SJSA1 (cell line): ENCODE measurements at places on chromosomes 1 and 21.

GRCh38 chr21:42678618-42679295 lies 25.3 kb downstream of the PDE9A start:
- no peak overlapping the region for H3K4me3 ChIP-seq
- no peak for DNase-seq
- H3K27ac ChIP-seq = no peak overlapping the region
- H3K36me3 ChIP-seq = 0 out of 2 replicates have a peak, but pooled peaks cover 4% of the 10 kb centered on the region
- no peaks in the 10 kb centered on the region for H3K27me3 ChIP-seq

DNA sequence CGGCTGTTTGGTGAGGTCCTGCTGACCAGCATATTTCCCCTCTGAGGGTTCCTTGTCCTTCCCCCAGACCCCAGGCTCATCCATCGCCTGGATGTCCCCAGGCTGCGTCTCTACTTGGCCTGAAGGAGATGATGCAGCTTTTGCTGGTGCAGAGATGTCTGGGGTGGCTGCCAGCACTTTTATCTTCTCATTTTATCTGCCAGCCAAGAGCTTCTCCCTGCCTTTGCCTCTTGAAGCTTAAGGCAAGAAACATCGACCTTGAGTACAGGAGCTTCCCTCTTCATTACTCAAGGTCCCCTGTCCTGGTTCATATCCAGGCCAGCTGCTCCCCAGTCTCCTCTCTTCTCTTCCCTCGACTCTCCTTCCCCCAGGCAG lies 9.2 kb upstream of the H6PD start:
- H3K4me3 ChIP-seq = no peak overlapping the region
- no peaks in the 10 kb centered on the region for H3K36me3 ChIP-seq
- H3K4me1 ChIP-seq = no peaks in the 10 kb centered on the region
- H3K27me3 ChIP-seq = no peaks in the 10 kb centered on the region

DNA sequence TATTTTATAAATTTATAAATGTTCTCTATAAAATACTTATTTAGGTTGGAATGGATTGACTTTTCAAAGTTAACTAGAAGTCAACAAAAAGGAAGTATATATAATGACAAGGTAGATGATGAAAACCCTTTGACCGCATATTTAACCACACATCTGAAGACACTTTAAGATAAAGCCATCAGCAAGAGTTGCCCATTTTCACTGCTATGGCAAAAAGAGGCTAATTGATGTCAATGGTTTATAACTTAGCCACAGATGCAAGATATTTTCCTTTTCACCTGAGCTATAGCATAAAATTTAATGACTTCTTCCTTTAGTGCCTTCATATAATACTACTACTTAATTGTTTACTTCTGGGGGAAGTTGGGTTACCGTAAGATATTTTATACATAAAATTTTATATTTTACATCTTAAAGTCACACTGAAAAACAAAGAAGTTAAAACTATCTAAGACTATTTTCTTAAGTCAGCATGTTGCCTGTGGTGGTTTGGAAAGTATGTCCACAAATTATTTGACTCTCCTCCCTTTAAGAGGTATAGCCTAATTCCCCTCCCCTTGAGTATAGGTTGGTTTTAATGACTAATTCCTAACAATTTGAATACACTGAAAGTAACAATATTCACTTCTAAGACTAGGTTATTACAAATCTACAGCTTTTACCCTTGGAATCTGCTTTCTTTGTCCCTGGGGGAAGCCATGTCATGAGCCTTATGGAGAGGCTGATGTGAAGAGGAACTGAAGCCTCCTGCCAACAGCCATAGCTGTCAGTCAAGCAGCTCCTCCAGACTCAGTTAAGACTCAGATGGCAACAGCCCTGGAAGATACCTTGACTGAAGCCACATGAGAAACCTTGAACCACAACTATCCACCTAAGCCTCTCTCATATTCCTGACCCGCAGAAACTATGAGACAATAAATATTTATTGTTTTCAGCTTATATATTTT lies 40.3 kb upstream of the LRRC8B start:
- no peaks in the 10 kb centered on the region for H3K4me1 ChIP-seq
- H3K27ac ChIP-seq = no peak overlapping the region
- H3K4me3 ChIP-seq = no peak overlapping the region

- H3K4me3 ChIP-seq = no peak overlapping the region
- H3K36me3 ChIP-seq = no peaks in the 10 kb centered on the region
- DNase-seq = no peak
- H3K4me1 ChIP-seq = no peaks in the 10 kb centered on the region
- H3K27me3 ChIP-seq = no peaks in the 10 kb centered on the region
Measured at GRCh38 chr1:25687221-25688017, 70.8 kb downstream of the MAN1C1 start.

GRCh38 chr1:156883919-156884318 lies 9.6 kb upstream of the PEAR1 start:
- no peaks in the 10 kb centered on the region for H3K36me3 ChIP-seq
- no peaks in the 10 kb centered on the region for H3K4me1 ChIP-seq
- H3K4me3 ChIP-seq = no peak overlapping the region
- H3K27ac ChIP-seq = no peak overlapping the region
